ENCODE measurements at places on chromosomes 11 and 22.

- DNase-seq, result peak; percentile 40
These were observed 63.2 kb upstream of the FIBIN start for GRCh38 chr11:26930518-26931247.

DNA sequence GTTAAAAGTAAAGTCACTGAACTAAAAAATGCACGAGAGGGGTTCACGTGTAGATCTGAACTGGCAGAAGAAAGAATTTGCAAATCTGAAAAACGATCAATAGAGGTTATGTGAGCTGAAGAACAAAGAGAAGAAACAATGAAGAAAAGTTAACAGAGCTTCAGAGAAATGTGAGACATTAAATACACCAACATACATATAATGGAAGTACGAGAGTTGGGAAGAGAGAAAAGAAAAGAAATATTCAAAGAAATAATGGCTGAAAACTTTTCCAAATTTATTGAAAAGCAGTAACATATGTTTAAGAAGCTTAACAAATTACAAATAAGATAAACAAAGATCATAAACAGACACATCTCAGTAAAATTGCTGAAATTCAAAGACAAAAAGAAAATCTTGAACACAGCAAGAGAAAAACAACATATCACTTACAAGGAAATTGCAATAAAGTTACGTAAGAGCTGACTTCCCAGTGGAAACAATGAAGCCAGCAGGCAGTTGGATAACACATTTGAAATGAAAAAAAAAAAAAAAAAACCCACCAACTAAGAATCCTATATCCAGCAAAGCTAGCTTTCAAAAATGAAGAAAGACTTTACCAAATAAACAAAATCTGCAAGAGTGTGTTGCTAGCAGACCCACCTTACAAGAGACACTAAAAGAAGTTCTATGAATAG lies 56.8 kb downstream of the EMSY start:
- DNase-seq, result no peak

GRCh38 chr11:94537031-94537600 lies 6.6 kb upstream of the FUT4 start:
- DNase-seq, result no peak

DNA sequence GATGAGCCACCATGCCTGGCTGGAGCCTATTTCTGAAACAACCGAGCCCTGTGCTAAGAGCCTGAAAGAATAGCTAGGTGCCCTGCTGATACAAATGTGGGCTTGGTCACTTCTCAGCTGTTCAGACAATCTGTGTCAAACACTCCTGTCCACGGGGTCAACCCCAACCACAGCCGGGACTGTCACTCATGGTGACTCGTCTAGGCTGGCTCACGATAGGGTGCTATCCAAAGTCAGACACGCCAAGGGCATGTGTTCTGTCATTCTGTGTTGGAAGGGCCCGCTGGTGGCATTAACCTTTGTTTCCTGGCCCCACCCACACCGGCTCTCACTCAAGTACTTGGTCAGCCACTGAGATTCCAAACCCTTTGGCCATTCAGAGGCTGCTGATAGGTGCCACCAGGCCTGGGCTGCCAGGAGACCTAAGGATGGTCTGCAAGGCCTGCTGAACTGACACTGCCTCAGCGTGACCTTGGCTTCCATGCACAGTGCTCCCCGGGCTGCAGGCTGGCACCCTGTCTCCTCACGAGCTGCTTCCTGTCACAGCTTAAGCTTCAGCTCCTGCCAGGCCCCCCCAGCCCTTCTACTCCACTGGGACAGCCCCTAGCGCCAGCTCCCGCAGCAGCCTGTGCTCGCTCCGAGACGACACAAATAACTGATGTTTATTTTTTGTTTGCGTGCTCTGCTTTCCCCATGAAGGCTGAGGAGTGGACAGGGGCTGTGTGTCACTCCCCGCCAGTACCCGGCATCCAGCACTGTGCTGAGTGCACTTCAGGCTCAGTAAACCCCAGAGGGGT lies 14.2 kb upstream of the CDC42BPG start:
- no peak for DNase-seq

- no peak for DNase-seq
These were observed 3.7 kb downstream of the OR8B2 start for GRCh38 chr11:124380585-124380984.

DNA sequence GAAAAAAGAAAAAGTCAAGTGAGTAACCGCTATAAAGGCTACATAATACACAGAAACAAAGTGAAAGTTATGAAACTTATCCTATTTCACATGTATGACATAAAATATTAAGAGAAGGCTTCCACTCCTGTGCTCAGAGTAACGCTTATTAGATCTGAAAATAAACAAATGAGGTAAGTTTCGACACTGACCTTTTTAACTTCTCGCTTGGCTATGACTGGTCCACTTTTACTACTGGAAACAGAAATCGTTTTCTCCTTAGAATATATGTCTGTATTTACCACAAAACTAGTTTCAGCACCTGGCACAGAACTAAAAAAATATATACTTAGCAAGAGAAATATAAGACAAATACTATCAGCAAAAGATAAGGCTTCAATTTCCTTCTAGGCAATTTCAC lies 16.4 kb downstream of the FNBP4 start:
- DNase-seq, result no peak

GRCh38 chr22:37088108-37088605 lies 21.4 kb downstream of the TMPRSS6 start:
- no peak for DNase-seq

DNA sequence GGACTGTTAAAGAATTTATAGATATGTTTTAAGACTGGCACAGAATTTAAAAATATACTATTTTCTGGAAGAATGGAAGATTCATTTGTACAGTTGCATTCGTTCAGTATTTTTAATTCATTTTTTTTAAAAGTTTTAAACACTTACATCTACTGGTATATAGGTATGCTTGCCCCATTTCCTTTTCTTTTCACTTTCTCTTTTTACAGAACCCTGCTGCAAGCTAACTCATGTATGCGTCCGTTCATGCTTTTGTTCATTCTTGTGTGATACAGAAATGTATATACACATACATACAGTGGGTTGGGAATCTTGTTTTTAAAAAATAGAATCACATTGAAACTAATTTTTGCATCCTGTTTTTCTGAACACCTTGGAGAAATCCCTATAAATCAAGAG lies 31.0 kb downstream of the PACS1 start:
- DNase-seq, result no peak

- DNase-seq, result peak; percentile 64
These were observed 35.6 kb downstream of the FBLN1 start for GRCh38 chr22:45538281-45538680.

GRCh38 chr22:30386608-30386959 lies 627 bp downstream of the RNF215 start:
- DNase-seq, result no peak

DNA sequence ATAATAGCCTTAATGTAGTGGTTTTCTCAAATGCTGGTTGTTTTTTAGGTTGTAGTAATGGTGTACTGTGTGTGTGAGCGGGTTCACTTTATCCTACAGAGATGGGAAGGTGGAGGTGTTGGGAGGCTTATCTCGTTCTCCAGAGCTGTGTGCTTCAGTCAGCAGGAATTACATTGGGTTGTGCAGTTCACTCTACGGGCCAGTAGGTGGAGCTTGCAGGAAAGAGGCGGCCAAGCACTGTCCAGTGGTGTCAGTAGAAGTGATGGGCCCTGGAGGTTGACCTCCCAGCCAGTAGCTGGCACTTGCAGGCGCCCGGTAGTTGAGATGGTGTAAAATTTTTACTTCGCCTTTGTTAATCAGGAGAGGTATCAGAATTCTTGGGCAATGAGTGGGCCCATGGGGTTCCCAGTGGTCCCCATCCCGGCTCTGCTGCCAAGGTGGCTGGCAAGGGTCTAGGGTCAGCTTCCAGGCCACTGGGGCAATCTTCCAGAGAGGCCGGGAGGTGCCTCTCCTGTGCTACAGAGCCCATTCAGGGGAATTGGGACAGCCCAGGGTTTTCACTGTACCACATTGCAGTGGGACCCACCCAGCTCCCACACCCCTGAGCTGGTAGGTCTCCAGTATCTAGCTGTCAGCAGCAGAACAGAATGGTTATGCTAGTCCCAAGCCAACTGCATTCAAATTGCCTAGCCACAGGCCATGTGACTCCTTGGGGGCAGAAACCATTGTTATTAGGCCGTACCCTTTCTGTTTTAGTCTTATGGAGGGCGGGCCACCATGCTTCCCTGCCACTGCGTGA lies 43.9 kb downstream of the BIRC2 start:
- DNase-seq, result peak; percentile 4

DNA sequence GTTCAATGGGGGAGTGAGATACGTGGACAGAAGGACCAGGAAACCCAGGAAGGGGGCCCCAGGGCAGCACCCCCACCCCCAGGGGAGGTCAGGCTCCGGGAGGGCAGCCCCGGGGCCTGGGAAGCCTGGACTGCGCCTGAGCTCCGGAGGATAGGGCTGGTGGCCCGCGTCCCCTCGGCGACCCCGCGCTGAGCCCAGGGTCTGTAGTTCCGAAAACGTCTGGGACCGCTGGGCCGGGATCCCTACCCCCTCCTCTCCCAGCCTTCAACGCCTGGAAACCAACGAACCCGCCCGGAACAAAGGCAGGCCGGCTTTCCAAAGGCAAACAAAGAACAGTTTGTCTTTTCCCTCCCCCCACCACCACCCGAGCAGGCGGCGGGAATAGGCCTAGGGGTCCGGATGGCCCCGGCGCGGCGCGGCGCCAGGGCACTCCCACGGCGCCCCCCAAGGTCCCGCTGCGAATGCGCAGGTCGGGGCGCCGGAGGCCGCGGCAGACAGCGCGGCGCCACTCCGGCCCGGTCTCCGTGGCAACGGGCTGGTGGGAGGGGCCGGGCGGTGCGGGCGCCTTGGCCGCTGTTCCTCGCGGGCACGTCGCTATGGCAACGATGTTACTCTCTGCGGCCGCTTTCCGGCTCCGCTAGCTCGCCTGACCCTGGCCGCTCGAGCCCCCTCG lies 58.5 kb downstream of the IGLL1 start:
- peak; percentile 90 for DNase-seq

DNA sequence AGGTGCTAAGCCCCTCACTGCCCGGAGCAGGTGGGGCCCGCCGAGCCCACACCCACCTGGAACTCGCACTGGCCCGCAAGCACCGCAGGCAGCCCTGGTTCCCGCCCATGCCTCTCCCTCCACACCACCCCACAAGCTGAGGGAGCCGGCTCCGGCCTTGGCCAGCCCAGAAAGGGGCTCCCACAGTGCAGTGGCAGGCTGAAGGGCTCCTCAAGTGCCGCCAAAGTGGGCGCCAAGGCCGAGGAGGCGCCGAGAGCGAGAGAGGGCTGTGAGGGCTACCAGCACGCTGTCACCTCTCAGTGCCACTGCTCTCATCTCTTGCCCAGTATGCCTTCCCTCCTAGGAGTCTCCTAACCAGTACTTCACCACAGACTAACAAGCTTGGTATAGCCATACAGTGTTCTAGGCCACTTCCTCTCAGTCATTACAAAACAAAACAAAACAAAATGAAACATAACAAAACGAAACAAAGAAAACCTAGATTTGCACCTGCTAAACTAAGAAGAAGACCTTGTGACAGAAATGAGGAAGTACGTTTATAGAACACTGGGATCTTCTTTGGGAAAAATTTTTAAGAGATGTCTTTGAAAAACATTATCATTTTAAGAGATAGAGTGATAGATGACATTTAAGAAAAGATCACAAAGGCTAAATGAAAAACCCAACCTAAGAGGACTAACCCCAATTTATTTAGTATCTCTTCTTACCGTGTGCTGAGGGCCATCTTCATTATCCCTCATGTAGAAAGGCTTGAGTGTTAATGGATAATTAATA lies 47.7 kb upstream of the GAB2 start:
- DNase-seq, result no peak

DNA sequence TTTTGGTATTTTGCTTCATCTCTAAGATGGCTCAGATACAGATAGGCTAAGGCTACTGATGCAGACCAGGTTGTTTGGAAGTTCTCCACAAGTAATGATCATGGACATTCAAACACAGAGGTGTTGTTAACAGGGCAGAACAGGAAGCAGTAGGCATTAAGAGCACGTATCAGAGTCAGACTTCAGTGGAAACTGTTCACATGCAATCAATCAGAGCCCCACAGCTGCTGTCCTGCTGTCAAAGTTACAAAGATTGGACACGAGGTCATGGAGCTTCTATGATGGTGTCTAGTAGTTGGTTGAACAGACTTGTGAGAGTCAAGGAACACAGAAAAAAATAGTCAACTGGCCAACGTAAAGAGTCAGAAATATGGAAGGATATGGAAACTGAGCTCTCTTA lies 19.8 kb downstream of the OR10D3 start:
- DNase-seq, result no peak

DNA sequence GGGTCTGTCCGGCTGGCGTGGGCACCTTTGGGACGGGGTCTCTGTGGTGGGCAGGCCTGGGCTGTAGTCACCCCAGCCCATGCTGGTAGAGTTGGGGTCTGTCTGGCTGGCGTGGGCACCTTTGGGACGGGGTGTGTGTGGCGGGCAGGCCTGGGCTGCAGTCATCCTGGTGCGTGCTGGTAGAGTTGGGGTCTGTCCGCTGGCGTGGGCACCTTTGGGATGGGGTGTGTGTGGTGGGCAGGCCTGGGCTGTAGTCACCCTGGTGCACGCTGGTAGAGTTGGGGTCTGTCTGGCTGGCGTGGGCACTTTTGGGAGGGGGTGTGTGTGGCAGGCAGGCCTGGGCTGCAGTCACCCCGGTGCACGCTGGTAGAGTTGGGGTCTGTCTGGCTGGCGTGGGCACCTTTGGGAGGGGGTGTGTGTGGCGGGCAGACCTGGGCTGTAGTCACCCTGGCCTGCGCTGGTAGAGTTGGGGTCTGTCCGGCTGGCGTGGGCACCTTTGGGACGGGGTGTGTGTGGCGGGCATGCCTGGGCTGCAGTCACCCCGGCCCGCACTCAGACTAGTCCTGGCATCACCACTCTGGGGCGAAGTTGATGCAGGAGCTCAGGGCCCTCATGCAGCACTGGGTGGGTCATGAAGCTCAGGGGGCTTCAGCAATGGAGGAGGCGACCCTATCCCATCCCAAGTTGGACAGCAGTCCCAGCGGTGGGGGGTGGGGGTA lies 19.3 kb downstream of the PRR33 start:
- DNase-seq, result no peak

GRCh38 chr11:93519179-93519578 lies 24.0 kb downstream of the SMCO4 start:
- DNase-seq, result peak; percentile 3

GRCh38 chr22:28063656-28064055 lies 144.6 kb upstream of the PITPNB start:
- no peak for DNase-seq

- no peak for DNase-seq
These were observed 28.6 kb downstream of the FAM76B start for GRCh38 chr11:95760941-95761340.

GRCh38 chr11:68216171-68216938 lies 3.3 kb upstream of the KMT5B start:
- DNase-seq, result no peak

All from NCI-H446 treated with DMSO at 0.1 percent for 48 hours (cell line).